Activated CD4-positive, alpha-beta T cell treated with anti-CD3 and anti-CD28 coated beads, Interleukin-2, Interleukin-4, amounts not matched to agents 100 ng/mL and 50 ng/mL, durations not matched to agents 16 hours and 8 hours (primary cell): ENCODE measurements at places on chromosomes 12 and 14.

DNA sequence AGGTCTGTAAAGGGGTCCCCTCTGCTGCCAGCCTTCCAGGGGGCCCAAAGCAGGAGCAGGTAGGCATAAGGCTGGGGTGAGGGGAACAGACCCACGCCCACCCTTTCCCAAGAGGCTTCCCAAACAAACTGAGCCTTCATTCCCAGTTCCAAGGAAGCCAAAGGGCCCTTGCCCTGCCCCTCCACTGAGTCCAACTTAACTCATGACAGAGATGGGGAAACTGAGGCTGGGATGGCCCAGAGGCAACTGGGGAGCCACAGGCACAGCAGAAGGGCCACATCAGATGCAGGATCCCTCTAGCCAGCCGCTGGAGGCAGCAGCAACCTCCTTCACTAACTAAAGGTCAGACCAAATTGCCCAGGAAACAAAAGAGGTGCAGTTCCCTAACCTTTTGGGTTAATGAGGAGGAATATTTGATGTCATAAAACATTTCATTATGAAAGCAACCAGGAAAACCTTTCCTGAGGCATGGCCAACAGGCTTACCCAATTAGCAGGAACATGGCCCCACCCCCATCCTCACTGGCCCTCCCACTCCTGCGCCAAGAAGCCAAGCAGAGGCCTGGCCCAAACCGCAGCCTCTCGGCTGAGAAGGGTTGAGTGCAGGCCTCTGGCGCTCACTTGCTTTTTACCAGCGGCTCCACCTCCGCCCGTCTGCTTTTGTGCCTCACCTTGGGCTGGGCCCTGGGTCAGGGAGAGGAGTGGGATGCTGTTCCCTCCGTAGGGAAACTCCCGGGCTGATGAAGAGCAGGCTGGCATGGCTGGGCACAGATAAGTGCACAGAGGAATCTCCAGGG, 293.5 kb upstream of the RTL1 start:
- no peak for DNase-seq

DNA sequence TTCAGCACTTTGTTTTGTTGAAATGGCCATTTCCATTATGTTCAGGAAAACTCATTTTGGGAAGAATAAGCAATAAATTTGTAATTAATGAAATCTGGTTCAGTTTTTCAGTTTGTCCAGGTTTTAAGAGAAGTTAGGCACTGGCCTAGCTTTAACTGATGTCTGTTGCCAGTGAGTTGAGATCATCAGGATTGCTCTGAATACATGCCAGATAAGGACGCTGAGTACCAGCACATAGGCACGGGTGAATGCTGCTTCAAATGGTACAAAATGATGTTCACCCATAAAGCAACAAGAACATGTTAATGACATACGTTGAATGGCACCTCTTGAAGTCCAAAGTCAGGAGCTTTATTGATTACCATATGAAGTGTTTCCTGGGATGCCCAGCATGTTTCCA, 46.5 kb downstream of the PIWIL1 start:
- no peak for DNase-seq

DNA sequence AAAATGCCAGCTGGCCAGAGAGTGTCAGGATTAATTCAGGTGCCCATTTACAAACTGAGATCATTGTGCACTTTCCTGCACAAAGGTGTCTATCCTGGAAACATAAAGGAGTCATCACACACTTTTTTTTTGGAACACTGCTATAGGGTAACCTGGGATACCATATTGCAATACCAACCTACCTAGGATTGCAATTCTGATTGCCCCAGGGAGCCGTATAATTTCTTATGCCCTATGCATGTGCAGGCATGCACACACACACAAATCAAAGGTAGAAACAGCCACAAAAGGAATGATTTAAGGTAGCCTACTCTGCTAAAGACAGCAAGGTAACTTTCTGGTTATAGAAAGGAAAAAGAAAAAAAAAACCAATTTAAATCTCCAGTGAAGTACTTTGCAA, 285.3 kb upstream of the KITLG start:
- no peak for DNase-seq

GRCh38 chr12:18580291-18580690, 157.5 kb downstream of the PLCZ1 start:
- DNase-seq: no peak

DNA sequence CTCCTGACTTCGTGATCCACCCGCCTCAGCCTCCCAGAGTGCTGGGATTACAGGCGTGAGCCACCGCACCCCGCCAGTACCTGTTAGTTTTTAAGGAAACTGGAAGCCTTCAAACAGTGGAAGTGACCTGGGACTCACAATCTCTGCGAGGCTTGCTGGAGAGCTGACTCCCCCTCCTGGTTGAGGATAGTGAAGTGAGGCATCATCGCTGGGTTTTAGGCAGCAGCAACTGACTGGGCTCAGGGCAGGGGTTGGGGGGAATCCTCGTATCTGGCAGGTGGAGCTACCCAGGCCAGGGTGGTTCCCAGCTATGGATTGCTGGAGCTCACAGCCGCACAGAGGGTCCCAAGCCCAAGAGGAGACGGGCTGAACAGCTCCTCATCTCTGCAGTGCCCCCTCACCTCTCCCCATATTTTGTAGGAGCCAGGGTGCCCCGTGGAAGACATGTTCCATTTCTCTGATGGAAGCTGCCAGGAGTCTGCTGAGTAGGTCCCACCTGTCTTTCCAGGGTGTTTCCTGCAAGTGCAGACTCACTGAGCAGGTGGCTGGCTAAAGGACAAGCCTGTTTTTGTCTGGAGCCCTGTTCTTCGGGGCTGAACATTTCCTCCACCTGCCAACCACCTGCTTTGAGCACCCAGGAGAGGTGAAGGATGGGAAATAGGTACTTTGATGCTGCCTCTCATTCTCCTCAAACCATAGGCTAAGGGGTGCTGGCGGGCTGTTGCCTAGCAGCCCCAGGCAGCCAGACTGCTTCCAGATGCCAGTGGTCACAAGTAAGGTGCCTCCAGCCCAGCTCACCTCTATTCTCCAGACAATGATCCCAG, 3.1 kb downstream of the AVIL start:
- no peak for DNase-seq

DNA sequence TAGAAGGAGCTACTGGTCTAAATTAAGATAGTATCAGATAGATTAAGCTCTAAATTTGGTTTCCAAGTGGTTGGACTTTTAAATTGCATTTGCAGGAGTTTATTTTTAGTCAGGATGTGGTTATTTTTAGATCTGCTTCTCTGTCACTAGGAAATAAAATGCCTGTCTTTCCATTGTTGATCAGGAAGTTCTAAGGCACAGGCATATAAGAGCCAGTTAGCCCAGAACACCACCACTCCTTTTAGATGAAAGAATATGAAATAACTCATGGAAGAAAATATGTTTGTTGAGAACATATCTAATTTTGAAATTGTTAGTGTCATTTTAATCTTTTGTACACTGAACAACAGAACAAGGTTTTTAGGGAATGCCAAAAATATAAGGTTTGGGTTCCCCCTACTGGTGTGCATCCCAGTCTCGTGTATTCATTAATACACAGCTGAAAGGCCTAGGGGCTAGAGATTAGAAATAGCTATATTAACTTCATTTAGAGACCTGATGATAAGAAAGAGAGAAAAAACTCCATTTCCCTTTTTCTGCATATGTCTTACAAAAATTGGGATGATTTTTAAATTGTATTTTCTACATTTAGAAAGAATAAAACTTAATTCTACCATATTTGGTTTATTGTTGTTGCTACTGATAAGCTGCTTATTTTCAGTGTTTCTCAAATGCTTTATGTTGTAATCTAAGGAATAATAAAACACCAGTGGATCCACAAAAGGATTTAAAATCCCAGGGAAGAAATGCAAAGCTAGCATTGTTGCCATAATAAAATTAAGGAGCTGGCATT, 67.2 kb downstream of the RIC8B start:
- peak; percentile 21 for DNase-seq

DNA sequence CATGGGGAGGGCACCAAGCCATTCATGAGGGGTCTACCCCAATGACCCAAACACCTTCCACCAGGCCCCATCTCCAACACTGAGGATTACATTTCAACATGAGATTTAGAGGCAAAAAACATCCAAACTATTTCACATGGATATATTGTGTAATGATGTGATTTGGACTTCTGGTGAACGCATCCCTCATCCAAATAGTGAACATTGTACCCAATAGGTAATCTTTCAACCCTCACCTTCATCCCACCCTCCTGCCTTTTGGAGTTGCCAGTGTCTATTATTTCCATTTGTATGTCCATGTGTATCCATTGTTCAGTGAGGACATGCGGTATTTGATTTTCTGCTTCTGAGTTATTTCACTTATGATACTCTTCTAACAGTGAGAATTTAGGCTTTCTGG, 16.1 kb upstream of the GAS2L3 start:
- DNase-seq: no peak

DNA sequence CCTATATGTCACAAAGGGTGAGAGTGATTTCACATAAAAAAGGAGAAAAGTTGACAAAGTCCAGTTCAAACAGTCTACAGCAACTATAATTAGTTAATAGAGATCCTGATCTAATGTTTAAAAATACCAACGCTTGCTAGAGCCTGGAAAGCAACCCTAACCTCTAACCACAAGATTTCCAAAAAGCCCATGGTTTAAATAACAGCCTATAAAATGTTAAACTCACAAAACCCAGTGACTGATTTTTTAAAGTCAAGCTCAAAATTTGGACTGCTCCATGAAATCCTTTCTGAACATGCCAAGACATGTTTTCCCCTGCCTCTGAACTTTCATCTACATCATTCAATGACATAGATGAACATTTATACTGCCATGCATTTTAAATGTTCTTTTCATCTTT, 81.6 kb downstream of the PLEKHG7 start:
- DNase-seq: no peak
